Stimulated activated effector memory CD8-positive, alpha-beta T cell treated with anti-CD3 and anti-CD28 coated beads, Interleukin-12 subunit alpha, Interleukin-12 subunit beta, amount 100 ng/mL, for 72 hours (primary cell): ENCODE measurements at places on chromosomes 5 and 9.

- no peak for DNase-seq
These were observed 5.2 kb downstream of the GM2A start for GRCh38 chr5:151258201-151258611.

GRCh38 chr9:19184144-19184917, 46.2 kb upstream of the DENND4C start:
- DNase-seq, result peak; percentile 89

GRCh38 chr9:6384732-6385131, 28.3 kb upstream of the UHRF2 start:
- DNase-seq, result no peak

GRCh38 chr5:2997179-2997578, 245.7 kb upstream of the IRX2 start:
- DNase-seq, result no peak

- DNase-seq, result no peak
These were observed 732.2 kb upstream of the ZNF608 start for GRCh38 chr5:125478599-125478998.

- no peak for DNase-seq
These were observed 104.4 kb upstream of the FCN2 start for GRCh38 chr9:134776080-134776796.

- no peak for DNase-seq
These were observed 153.6 kb downstream of the TRIO start for GRCh38 chr5:14296533-14297331.

DNA sequence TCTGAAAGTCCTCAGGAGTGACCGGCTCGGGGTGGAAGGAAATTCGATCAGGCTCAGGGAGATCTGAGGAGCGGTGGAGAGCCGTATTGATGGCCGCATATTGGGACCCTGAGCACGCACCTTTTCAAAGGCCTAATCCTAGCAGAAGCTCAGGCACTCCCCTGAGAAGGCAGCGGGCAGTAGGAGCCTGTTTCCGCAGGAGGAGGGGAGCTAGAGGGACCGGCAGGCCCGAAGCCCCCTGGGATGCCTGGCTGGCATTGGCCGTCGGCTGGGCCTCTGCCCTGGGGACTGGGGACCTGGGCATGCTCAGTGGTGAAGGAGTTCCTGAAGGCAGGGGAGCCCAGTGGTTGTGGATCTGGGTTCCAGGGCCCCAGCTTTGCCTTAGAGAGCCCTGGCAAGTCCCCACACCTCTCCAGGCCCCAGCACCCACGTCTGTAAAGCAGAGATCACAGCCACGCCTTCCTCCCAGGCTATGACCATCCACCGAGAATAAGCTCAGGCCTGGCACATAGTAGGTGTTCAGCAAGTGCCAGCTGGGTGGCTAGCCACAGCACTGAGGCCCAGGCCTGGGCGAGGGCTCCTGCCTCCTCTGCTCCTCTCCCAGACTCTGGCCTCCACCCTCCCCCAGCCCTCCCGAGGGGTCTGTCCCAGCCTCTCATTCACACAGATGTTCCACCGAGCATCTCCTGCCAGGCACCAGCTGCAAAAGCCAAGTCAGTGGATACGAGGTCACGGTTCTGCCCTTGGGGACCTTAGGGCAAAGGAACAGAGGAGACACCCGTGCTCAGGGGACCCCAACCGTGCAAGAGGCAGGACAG, 17.2 kb upstream of the QRFP start:
- no peak for DNase-seq

- DNase-seq, result no peak
These were observed 370.9 kb upstream of the WWC1 start for GRCh38 chr5:167920589-167920988.

DNA sequence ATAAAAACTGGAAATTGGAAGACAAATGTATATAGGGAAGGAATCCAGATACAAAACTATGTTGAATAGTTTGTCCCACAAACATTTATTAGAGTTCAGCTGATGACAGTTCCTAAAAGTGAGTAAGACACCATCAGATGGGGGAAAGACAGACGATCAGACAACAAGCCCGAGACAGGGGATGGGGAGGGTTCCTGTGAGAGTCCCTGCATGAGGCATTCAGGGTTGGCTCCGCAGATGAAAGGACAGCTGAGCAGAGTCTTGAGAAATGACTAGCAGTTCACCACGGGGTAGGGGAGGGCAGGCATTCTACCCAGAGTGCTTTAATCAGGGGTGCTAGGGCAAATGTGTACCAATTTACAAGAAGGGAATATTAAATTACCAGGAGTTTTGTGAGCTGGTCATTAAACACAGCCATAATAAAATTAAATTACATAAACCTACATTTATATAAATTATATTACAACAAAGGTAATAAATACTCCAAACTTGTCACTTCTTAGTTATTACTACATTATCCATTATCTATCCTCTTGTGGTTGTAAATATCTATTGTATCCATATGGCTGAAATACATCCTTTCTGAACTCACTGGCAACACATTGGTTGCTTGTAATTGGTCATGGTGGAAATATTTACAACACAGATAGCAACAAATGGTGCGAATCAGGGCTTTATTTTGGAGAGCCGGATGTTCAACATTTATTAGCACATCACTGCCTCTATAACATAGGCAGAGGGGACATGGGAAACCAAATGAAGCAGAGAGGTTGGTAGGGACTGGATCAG, 27.8 kb downstream of the TNFSF15 start:
- DNase-seq, result no peak

DNA sequence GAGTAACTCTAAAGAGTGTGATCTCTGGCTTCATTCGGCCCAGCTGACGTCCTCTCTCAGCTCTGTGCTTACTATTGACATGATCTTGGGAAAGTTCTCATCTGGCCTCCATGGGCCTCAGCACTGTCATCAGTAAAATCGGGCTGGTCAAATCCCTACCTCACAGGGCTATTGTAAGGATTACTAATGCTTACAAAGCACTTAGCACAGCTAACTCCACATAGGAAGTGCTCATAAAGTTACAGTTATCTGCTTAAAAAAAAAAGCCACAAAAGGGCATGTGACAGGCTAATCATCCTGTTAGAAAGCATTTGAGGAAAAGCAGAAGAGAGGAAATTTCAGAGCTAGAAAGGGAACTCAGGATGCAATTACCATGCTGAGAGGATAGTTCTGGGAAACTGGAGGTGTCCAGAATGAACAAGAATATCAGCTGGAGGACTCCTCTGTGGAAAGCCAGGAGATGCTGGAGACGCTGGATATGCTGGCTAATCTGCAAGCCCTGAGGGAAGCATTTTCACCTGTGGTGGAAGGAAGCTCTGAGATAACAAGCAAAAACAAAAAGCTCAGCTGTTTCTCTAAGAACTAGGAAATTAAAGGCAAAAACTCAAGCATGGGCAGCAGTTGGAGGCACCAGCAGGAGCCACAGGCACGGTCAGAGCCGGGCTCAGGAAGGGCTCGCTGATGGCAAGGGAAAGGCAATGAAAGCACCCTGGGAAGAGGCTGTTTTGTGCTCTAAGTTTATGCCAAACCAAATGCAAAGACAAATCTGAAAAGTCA, 4.4 kb upstream of the BHMT start:
- DNase-seq, result no peak
